ENCODE measurements at places on chromosomes 16 and 17.

- DNase-seq: no peak
These were observed 143.3 kb upstream of the AXIN2 start for GRCh38 chr17:65704731-65705130.

GRCh38 chr16:81514568-81515258 is 70.1 kb downstream of the CMIP start:
- no peak for DNase-seq

DNA sequence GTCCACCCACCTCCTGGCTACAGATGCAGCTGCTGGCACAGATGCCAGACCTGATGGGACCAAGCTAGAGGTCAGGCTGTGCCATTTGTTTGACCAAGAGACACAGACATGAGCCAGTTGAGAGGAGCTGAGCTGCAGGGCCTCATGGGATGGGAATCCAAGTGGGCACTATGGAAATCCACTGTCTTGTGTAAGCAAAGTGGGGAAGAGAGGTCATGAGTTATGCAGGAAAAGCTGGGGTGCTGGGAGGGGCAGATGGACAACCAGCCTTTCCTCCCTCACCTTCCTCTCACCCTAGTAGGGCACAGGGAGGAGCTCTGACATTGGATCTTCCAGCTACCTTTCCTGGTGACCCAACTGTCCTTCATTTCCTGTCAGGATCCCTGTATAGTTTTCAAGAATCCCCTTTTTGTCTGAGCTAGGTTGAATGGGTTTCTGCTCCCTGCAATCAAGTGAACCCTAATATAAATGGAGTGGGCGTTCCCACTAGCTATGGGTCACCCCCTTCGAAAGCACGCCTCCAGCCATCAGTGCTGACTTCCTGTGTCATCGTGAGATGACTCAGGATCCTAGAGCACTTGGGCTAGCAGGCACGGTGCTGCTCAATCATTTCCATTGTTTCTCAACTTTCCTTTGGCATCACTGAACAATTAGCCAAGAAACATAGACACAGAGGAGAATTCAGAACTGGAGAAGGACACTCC is 13.6 kb downstream of the ATPAF2 start:
- no peak for DNase-seq

DNA sequence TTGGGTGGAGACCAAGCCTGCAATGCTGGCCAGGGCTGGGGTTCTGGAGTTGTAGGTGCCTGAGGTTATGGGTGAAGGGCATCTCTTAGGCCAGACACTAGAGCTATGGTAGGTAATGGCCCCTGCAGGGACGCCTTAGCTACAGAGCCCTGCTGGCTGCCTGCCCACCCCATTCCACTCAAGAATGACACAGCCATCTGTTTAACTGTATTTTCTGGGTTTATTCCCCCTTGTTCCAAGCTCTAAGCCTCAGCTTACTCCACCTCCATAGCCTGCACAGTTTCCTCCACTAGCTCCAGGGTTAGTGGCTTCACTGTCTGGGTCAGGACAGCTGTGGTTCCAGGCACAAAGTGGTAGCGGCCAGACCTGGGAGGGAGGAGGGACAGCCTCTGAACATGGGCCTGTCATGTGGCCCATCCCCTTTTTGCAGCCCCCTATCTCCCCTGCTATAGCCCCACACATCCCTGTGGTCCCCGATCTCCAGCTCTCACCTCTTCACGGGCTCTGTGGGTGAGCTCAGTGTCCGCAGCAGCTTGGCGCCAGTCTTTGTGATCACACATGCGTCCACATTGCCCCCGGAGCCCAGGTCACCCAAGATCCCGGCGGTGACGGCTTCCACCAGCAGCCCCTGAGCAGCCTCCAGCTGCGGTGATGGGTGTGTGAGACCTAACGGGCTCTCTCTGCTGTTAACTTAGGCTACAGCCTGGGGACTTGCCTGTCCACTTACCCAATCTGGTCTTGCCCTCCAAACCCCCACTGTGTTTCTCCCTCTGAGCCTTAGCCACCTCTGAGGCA is 2.1 kb downstream of the PSMB10 start:
- no peak for DNase-seq

- DNase-seq: no peak
These were observed 186.1 kb downstream of the MSI2 start for GRCh38 chr17:57442401-57442823.
